Stimulated activated CD4-positive, alpha-beta T cell treated with anti-CD3 and anti-CD28 coated beads, Interleukin-1b, Interleukin-23, amount 100 ng/mL, for 4 hours (primary cell): ENCODE measurements at places on chromosomes 2 and 18.

GRCh38 chr2:96965781-96966514, 20.4 kb downstream of the FAM178B start:
- DNase-seq: no peak

GRCh38 chr18:37565101-37565976, at the start of gene CELF4:
Gene CELF4 (minus strand): TSS chr18:37565798.
- no peak for DNase-seq

GRCh38 chr18:46627136-46627535, 29.9 kb downstream of the LOXHD1 start:
- no peak for DNase-seq

DNA sequence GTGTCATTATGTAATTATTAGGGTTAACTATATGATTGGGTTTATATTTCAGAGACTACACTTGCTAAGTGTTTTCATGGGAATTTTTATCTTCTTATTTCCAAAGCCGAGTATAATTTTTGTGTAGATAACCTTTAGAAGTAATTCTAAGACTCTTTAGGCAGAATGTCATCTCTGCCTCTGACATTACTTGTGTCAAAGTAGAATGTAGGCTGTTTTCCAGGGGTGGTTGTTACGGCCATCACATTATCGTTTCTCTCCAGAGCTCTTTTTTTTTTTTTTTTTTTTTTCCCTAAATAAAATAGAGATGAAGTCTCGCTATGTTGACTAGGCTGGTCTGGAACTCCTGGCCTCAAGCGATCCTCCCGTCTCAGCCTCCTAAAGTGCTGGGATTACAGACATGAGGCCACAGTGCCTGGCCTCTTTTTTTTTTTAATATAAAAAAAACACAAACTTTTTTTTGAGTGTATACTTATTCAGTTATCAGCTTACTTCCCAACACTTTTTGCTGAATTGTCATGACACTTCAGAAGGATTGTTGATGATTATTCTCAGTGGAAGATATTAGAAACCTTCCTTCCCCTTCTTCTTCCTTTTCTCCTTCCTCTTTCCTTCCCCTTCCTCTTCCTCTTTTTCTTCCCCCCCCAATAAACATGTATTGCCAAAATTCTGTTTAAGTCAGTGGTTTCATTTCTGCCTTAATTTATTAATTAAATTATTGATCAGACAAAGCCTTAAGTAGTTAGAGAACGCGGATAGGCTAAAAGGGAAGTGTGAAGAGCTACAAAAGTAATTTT, 2.3 kb downstream of the PIKFYVE start:
- no peak for DNase-seq

GRCh38 chr2:108612153-108612513, 77.9 kb downstream of the LIMS1 start:
- DNase-seq: no peak

DNA sequence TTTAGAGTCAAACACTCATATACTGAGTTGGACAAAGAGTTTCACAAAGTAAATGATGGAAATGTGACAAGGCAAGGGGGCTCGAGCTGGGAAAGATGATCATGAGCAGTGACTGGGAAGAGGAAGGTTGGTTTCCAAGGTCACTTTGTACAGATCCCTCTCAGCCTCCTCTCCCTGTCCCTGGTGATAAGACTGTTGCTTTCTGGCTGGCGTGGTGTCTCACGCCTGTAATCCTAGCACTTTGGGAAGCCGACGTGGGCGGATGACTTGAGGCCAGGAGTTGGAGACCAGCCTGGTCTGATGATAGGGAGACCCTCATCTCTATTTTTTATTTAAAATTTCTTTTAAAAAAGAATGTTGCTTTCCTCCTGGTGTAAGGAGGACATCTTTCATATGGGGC, 86.6 kb upstream of the STPG4 start:
- no peak for DNase-seq

DNA sequence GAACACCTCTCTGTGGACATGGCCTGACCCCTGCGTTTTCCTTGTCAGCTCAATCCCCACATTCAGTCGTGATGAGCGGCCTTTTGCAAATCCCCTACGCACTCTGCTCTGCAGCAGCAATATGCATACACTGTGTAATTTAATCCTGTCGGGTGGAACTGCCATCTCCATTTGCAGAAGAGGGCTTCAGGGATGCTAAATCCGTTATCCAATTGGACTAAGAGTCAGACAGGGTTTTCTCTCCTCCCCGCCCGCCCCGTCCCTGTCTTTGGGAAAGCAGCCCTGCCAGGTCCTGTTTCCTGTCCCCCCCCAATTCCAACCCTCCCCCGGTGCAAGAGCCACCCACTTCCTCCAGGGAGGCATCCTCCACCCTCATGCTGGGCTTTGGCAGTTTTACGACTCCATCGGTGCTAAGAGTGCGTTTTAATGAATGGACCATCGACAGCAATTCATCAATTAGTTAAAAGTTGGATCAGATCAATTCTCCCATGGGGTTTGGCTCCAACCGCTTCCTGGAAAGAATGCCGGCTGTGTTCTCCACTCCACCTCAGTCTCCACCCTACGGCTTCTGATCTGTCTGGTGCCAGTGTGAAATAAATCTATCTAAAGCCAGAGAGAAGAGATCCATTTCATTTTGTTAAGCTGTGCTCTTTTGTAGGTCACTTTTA, 53.5 kb upstream of the ASAP2 start:
- no peak for DNase-seq

GRCh38 chr18:55229682-55230081, 270.4 kb upstream of the CCDC68 start:
- DNase-seq: no peak

DNA sequence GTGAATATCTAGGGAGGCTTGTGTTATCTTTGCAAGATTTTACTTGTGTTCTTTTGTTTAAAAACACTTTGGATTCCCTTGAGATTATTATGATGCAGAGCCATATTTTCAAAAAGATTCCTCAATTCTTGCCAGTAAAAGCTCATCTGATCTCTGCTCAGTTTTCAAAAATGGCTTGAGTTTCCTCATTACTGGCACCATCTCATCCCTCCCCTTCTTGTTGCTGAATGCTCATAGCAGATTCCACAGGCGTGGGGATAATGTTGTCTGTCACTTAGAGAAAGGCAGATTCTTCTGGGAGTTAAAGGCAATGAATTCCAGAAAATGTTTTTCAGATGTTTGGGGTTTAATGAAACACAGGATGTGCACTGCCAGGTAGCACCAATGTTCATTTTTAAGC, 170.4 kb upstream of the TANK start:
- DNase-seq: no peak

DNA sequence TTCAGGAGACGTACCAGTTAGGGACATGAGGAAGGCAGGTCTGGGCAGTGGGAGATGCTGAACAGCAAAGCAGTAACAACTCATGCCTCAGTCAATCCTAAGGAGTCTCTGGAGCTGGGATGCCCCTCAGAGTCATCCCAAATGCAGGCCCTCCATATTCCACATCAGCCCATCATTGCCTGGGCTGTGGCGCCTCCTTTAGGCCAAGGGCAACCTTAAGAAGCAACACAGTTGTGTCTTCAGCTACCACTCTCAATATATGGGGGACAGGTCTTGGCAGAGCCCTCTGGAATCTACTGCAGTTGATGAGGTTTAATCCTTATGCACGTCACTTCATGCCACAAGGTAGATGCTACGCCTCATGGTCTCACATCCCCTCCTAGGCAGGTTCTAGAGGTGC, 682.0 kb upstream of the RAB6C start:
- DNase-seq: no peak

DNA sequence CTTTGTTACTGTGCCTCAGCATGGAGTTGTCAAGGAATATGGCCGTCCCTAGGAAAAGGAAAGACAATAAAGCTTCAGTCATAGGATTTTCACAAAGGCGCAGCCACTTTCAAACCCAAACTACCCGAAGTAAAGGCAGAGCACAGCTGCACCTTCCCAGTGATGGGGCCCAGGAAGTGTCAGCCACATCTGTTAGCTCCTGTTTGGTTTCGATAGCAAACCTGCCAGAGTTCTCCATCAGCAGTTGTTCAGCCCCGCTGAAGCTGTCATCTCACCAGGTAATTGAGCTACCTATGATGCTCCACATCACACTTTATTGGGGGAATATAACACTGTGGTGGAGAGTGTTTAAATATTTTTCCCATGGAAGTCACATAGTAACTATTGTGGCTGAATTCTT, 80.7 kb downstream of the LRATD1 start:
- no peak for DNase-seq

DNA sequence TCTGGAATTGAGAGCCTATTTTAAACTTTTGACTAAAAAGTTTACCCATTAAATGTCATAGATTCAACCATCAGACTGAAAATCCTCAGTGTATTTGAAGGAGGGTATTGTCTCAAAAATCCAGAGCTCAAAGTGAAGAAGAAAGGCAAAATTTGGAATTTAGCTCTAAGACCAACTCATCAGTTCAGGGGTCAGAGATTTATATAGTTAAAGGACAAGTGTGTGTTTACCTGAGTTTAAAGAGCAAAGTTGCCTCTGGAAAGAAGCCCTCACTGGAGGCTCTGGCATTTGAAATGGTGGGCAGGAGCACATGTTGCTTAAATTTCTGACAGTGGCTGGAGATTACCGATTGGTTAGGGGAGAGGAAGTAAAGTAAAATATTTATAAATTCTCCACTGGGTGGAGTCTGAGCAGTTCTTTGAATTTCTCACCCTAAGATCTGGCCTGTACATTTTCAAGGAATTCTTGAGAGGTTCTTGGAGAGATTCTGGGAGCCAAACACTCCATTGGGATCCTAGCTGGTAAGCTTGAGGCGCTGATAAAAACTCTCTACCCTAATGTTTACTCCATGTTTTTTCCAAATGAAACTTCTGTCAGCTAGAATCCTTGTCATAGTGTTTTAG, at the start of gene KYNU:
TSS of gene KYNU (plus strand) at position 449 of the 623 bp plus-strand sequence. CDS start 7,704 bp downstream, outside the sequence.
- no peak for DNase-seq

GRCh38 chr2:39107156-39107555, 13.7 kb downstream of the SOS1 start:
- no peak for DNase-seq

GRCh38 chr2:25570161-25570845, 103.1 kb downstream of the DTNB start:
- DNase-seq: no peak

DNA sequence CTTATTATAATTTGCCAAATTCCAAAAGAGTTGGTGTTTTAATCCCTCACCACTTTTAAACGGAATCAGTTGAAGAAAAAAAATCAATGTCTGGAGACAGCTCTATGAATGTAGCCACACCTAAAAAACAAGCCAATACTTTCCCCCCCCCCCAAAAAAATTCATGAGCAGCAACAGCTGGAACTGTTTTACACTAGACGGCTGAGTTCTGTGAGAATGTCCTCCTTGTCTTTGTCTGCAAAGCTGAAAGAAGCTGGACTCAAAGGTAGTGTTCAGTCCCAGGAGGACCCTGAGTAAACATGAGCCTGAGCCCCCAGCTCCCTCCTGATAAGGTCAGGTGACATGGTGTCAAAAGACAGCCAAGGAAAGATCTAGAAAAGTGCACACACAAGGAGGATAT, 68.2 kb downstream of the ZNF521 start:
- DNase-seq: no peak

- no peak for DNase-seq
These were observed 239.8 kb upstream of the ZEB2 start for GRCh38 chr2:144759746-144760145.

DNA sequence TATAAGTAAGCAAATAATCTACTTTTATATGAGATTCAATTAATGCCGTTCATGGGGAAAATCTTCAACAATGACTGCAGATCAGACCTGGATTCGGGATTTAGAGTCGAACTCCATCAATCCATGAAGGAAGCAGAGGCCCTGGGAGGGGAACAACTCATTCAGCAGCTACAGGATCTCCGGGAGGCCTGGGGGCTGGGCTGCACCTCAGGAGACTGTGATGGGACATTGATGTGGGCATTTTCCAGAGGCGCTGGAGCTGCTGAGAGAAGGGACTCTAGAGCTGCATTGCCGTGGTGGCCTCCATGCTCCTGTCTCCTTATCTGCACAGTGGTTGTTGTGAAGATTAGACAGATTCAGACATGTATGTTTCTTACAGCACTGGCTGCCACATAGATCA, 76.9 kb downstream of the MYT1L start:
- no peak for DNase-seq

- DNase-seq: no peak
These were observed 165.9 kb upstream of the MSH6 start for GRCh38 chr2:47617028-47617427.
